Neural progenitor cell (in vitro differentiated cells): ENCODE measurements at places on chromosomes 6 and 20. TPM values are rescaled to one million over a fixed set of nuclear protein-coding genes. Genes with fewer than 3 reads are reported as not detected.
A peak's percentile ranks its signal among the peaks of the same experiment; 100 is the strongest.

GRCh38 chr6:89479897-89480296 is 46.9 kb downstream of the ANKRD6 start:
- no peaks in the 10 kb centered on the region for H3K27me3 ChIP-seq
- H3K4me3 ChIP-seq: no peak overlapping the region
- no peak overlapping the region for H3K27ac ChIP-seq
- H3K36me3 ChIP-seq: no peaks in the 10 kb centered on the region
- no peak for DNase-seq
- H3K4me1 ChIP-seq: peaks cover 29% of the 10 kb centered on the region

DNA sequence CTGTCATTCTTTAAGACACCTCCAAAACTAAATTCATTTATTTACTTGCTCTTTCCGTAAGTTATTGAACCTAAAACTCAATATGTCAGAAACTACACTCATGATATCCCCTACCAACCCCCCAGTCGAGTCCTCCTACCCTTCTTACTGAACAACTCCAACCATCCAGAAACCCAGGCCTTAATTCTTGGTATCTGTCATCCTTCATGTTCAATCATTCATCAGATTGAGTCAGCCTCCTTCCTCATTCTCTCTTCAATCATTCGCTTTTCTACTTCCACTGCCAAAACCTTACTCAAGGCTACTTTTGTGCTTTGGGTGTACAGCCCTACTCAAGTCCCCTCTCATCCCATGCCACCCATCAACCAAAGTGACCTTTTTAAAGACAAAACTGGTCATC is 95.7 kb downstream of the SMLR1 start:
- no peaks in the 10 kb centered on the region for H3K36me3 ChIP-seq
- no peak for DNase-seq
- no peaks in the 10 kb centered on the region for H3K27me3 ChIP-seq
- peaks cover 14% of the 10 kb centered on the region for H3K4me1 ChIP-seq
- no peak overlapping the region for H3K27ac ChIP-seq

Gene TMEM217
- 0.09 TPM in 1 of 2 replicates, not detected in the other for total RNA-seq

Gene LY6G6C
- total RNA-seq: not detected in 2 replicates

GRCh38 chr6:100116411-100117194 is 122.6 kb upstream of the MCHR2 start:
- H3K36me3 ChIP-seq: no peaks in the 10 kb centered on the region
- H3K27me3 ChIP-seq: no peaks in the 10 kb centered on the region
- peak; percentile 74 for DNase-seq
- no peak overlapping the region for H3K4me3 ChIP-seq

- H3K4me3 ChIP-seq: no peak overlapping the region
- DNase-seq: no peak
- H3K36me3 ChIP-seq: no peaks in the 10 kb centered on the region
- no peaks in the 10 kb centered on the region for H3K27me3 ChIP-seq
- H3K4me1 ChIP-seq: peaks cover 8% of the 10 kb centered on the region
- no peak overlapping the region for H3K27ac ChIP-seq
Measured at GRCh38 chr6:30861257-30862048, 22.9 kb upstream of the DDR1 start.

Gene OVOL2
- 0.25 and 0.62 TPM in 2 replicates for total RNA-seq

- H3K27me3 ChIP-seq: peaks cover 78% of the 10 kb centered on the region
- no peak overlapping the region for H3K4me3 ChIP-seq
- H3K36me3 ChIP-seq: no peaks in the 10 kb centered on the region
- H3K4me1 ChIP-seq: no peaks in the 10 kb centered on the region
Measured at GRCh38 chr6:150030611-150031010, 5.3 kb upstream of the RAET1L start.

DNA sequence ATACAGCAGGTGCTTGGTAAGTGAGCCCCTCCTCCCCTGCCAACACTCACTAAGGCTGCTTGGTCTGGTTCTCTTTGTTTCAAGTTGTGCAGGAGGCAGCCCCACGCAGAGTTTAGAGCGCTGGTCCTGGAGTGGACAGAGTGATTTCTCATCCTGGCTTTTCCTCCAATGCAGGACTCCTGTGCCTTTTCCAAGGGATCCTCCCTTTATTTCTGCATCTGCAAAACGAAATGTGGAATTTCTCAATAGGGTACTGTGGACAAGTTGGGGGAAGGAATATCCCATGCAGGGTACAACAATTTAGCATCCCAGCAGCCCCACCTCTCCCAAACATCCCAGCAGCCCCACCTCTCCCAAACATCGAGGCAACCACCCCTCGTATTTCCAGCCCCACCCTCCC is 30.6 kb upstream of the CCDC167 start:
- peaks cover 5% of the 10 kb centered on the region for H3K4me1 ChIP-seq
- H3K36me3 ChIP-seq: no peaks in the 10 kb centered on the region
- no peak overlapping the region for H3K4me3 ChIP-seq
- H3K27me3 ChIP-seq: peaks cover 52% of the 10 kb centered on the region

GRCh38 chr6:110317189-110317588 is 41.0 kb downstream of the METTL24 start:
- H3K36me3 ChIP-seq: no peaks in the 10 kb centered on the region
- no peak overlapping the region for H3K4me3 ChIP-seq
- no peaks in the 10 kb centered on the region for H3K27me3 ChIP-seq
- no peak for DNase-seq
- peaks cover 8% of the 10 kb centered on the region for H3K4me1 ChIP-seq

DNA sequence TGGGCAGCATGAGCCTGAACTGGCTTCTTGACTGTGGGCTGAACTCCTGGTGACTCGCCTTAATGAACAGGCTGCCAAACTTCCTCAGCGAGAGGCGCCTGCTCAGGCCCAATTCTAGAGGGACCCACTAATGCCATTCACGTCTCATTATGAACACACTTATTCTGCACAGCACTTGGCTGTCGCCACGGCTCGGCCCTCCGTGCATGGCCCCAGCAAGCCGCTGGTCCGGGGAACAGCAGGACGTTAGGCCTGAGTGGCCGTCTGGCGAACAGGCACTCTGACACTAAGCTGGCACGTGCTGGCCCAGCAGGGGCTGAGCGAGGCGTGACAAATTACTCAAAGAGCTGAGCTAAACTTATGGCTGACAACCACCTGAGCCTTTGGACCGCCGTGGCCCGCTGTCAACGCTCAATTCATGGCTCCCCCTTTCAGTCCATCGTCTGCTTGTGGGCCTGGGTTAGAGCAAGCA is 45.9 kb downstream of the INSM1 start:
- no peak overlapping the region for H3K4me3 ChIP-seq
- no peaks in the 10 kb centered on the region for H3K36me3 ChIP-seq
- peak; percentile 62 for DNase-seq

DNA sequence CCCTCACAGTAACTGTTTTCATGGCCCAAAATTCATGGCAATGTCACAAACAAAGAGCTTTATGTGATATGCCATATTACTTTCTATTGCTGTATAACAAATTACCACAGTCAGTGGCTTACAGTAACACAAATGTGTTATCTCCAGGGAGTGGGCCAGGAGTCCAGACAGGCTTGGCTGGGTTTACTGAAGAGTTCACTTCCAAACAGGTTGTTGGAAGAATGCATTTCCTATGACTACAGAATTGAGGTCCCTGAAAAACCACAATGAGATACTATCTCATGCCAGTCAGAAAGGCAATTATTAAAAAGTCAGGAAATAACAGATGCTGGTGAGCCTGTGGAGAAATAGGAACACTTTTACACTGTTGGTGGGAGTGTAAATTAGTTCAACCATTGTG is 431.9 kb downstream of the PKHD1 start:
- H3K27ac ChIP-seq: no peak overlapping the region
- no peaks in the 10 kb centered on the region for H3K36me3 ChIP-seq
- no peaks in the 10 kb centered on the region for H3K4me1 ChIP-seq
- no peak for DNase-seq
- H3K4me3 ChIP-seq: no peak overlapping the region
- no peaks in the 10 kb centered on the region for H3K27me3 ChIP-seq
